Immature natural killer cell (primary cell): ENCODE measurements at places on chromosomes 6 and 20.

DNA sequence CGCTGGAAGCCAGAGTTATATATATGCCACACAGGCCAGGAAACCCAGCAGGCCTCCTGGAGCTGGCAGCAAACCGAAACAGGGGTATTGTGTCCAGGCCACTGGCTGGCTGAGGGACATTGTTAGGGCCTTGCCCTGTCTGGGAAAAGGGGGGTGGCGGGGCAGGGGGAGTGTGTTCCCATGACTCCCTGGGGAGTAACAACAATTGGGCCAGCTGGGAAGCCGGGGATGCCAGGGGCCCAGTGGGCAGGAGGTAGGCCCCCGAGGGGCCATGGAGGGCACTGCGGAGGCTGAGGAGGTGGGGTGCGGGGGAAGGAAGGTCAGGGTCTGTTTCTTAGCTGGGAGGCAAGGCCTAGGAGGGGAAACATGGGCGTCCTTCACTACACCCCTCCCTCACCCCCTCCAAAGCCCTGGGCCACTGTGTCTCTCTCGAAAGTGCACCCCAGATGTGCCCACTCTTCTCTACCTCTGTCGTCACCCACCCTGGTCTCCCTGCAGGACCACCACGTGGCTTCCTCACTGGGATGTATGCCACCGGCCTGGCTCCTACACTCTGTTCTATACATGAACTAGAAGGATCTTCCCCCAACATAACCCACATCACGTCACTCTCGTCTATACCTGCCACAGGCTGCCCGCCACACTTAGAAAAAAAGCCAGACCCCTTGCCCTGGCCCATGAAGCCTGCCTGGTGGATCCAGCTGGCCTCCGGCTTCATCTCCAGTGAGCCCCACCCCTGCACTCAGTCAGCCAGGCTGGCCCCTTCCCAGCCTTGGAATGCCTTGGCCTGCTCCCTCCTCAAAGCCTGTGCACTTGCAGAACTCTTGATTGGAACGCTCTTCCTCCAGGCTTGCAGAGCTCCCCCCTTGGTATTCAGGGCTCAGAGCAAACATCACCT, 7.8 kb upstream of the E2F1 start:
- DNase-seq: no peak

DNA sequence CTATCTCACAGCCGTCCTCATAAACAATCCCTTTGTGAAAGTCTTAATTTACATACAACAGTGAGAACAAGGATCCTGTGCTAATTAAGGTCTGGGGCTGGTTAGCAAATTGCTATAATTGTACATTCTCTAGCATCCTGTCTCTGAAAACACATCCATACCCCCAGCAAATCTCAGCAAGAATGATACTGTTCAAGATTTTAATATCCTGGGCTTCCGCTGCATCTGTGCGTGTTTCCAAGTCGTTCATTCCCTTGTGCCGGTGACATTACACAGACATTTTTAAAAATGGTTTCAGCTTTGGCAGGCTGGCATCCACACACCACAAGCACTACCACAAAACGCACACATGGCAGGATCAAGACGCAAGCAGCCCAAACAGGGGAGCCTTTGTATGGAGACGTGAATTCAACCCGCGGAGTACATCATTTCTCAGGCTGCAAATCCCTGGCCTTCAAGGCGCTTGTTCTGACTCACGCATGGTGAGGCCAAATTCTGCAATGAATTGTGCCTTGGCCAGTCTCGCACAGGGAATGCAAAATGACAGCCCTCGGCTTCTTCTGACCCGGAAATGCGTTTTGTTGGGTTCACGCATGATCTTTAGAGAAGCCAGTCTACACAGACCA, 20.3 kb downstream of the ZMYND8 start:
- no peak for DNase-seq

GRCh38 chr20:8386991-8387390, 254.9 kb downstream of the PLCB1 start:
- no peak for DNase-seq

DNA sequence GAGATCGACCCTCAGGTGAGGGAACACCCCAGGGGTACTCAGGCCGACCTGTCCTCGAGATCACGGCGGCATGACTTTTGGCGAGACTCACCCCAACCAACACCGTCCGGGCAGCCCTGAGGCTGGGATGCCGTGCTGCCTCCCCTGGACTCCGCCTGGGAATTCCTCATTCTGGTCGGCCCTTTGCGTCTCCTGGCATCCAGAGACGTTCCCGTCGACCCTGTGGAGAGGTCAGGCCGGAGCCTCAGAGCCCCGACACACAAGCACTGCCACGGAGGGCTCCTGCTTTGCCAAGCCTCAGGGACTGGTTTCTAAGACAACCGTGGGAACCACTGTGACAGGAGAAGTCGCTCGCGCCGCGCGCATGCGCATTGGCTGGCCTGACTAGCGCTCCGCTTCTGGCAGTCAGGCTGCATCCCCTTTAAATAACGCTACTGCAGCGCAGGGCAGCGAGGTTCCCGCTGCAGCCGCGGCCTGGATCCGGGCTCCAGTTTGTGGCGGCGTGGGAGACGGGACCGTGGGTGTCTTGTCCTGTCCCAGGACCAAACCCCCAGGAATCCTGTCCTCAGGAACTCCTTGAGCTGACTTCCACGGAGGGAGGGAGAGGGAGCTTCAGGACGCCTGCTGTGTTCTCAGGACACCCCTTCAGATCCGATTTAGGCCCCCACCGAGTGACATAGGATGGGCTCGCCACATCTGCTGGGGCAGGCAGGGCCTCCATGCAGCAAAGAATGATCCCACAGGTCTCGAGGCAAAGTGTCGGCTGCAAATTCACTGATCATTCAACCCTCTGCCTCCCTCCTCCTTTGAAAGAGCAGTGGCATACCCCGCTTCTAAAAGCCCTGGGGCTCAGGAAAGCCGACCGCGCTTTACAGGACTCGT, 163.2 kb upstream of the ZNF337 start:
- DNase-seq: peak; percentile 62

DNA sequence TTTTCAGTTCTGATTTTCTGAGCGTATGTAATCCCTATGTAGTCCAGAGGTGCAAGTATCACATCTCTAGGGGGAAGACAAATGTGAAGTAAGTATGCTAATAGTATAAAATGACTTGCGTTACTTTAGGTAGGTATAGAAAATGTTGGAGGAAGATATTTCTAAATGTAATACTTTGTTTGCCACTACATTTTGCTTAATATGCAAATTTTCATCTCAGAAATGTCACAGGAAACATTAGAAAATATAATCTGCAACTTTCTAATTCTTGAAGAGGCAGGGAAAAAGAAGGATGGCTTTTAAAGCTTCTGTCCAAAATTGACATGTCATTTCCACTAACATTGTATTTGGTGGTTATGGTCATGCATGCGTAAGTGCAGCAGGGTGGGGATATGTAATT, 85.6 kb downstream of the CD2AP start:
- no peak for DNase-seq

GRCh38 chr20:45467172-45467571, 2.4 kb upstream of the WFDC2 start:
- DNase-seq: no peak
